Cardiac muscle cell (in vitro differentiated cells and primary cell): ENCODE measurements at places on chromosomes 12 and 14. TPM values are rescaled to one million over a fixed set of nuclear protein-coding genes. Genes with fewer than 3 reads are reported as not detected.

- no peak for DNase-seq
- no peak overlapping the region for H3K4me3 ChIP-seq
- no peak overlapping the region for H3K27ac ChIP-seq
- no peaks in the 10 kb centered on the region for H3K36me3 ChIP-seq
These were observed 7.9 kb downstream of the GALNT9 start for GRCh38 chr12:132321321-132322118.

GRCh38 chr12:105774037-105774436 is 364.7 kb downstream of the NUAK1 start:
- H3K4me3 ChIP-seq, result no peak overlapping the region
- no peaks in the 10 kb centered on the region for H3K36me3 ChIP-seq
- no peaks in the 10 kb centered on the region for H3K27me3 ChIP-seq
- H3K27ac ChIP-seq, result no peak overlapping the region

DNA sequence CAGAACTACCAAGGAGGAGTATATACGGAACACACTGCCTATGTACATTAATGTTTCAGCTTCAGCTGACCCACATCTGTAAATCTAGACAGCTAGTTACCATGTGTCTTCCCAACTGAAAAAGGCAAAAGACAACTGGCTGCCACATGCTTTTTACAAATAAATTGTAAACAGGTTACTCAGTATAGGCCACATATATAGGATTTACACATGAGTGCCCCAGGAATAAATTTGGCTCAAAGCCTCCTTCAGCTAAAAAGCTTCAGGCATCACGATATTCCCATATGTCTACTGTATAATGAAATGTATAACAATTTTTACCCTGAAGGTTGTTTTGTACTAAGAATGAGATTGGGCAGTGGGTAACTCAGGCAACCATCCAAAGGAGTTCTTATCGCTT is 175.9 kb upstream of the BMP4 start:
- no peak overlapping the region for H3K4me3 ChIP-seq

DNA sequence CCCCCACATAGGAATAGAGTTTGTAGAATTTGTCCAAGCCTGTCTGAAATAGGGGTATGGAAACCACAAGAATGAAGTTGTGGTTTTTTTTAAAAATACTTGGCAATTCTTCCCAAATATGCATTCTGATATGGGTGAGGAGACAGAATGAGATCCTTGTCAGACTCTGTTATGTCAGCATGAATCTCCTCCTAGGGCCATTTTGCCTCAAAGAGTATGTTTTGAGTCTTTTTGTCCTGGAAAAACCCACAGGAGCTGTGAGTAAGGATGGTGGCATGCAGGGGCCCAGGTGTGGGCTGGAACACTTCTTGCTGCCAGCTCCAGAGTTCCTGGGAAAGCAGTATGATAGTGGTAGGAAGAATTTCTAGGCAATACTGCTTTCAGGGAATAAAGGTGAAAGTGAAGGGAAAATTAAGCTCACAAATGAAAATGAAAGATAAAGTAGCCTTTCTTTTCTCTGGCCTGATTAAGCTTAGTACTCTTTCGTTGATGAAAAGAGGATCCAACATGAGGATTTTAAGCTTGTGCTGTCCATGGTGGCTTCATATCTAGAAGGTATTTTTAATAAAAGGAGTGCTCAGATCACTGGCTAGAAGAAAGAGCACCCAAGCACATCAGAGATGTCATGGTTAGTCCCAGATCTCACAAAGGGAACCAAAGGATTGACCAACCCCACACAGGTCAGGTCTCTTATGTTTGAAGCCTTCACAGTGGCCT is 130.8 kb downstream of the LLPH start:
- no peaks in the 10 kb centered on the region for H3K4me1 ChIP-seq
- no peak for DNase-seq
- no peak overlapping the region for H3K27ac ChIP-seq
- no peaks in the 10 kb centered on the region for H3K27me3 ChIP-seq
- no peaks in the 10 kb centered on the region for H3K36me3 ChIP-seq

DNA sequence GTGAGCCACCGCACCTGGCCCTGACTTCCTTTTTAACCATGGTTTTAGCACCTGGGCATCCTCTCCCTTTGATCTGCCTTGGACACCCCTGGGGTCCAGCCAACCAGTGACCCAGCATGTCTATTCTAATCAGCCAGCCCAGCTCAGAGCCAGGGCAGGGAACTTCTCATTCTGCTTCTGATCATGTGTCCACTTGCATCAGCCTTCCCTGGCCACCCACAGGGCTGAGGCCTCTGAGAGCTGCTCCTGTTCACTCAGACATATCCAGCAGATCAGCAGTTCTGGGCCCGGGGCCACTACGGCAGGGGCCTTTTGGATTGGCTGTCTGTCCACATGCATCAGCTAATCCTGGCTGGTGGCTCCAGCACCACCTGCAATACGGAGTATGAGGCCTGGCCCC is 117.9 kb upstream of the MAP1LC3B2 start:
- no peak overlapping the region for H3K27ac ChIP-seq
- DNase-seq, result no peak
- H3K36me3 ChIP-seq, result no peaks in the 10 kb centered on the region

GRCh38 chr12:131702573-131702877 is 8.4 kb upstream of the SFSWAP start:
- no peaks in the 10 kb centered on the region for H3K36me3 ChIP-seq
- H3K4me3 ChIP-seq, result no peak overlapping the region
- H3K27ac ChIP-seq, result no peak overlapping the region
- no peaks in the 10 kb centered on the region for H3K27me3 ChIP-seq
- H3K4me1 ChIP-seq, result no peaks in the 10 kb centered on the region

GRCh38 chr12:31518680-31519227 is 72.2 kb downstream of the DENND5B start:
- H3K4me3 ChIP-seq, result no peak overlapping the region
- no peaks in the 10 kb centered on the region for H3K36me3 ChIP-seq
- H3K4me1 ChIP-seq, result peaks cover 52% of the 10 kb centered on the region
- H3K27me3 ChIP-seq, result no peaks in the 10 kb centered on the region

MYF5 gene
- not detected in 2 replicates for total RNA-seq
